ENCODE measurements at places on chromosomes 4 and X.

DNA sequence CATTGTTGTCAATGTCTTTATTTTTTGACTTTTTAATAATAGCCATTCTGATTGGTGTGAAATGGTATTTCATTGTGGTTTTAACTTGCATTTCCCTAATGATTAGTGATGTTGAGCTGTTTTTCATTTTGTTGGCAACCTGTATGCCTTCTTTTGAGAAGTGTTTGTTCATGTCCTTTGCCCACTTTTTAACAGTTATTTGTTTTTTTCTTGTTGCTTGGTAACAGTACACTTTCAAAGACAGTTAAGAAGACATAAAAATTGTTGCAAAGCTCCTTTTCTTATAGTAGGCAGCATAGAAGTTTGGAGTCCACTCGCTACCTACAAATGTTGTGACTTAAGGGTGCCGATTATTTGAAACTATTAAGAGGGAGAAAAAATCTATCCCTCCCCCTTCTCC lies 48.7 kb upstream of the SLC7A11 start:
- no peak for DNase-seq

DNA sequence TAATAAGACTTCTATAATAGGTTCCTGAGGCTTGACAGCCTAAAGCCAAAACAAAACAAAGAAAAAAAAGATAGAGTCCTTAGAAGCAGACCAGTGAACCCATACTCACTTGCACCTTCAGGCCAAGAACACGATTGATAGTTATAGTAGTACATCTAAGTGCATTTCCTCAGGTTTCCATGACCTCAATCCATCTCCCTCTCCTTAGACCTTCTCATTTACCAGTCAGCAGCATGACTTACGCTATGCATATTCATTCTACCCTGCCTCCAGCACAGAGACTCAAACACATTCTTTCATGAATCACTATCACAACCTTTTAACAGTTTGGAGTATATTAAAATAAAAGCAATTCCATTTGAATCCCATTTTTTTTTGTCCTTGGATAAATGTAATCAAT lies 855.6 kb downstream of the CCSER1 start:
- DNase-seq = no peak

- DNase-seq = no peak
These were observed 84.1 kb downstream of the SLC16A2 start for GRCh38 chrX:74505437-74505836.

DNA sequence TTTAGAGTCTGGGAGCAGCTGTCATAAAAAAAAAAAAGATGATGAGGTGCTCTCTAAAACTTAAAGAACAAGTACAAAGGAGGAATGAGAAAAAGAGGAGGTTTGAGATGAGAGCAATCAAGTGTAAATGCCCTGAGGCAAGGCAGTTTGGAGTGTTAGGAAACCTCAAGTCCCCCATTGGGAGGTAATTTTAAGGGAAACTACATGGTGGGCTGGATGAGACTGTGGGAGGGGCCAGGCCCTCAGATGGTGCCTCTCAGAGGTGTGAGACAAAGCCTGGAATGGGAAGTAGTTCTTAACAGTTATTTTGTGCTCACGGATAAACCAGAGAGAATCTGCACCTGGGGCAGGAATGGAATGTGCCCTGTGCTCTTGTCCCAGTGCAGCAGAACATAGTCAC lies 1.9 kb upstream of the MAGEB3 start:
- DNase-seq = no peak

DNA sequence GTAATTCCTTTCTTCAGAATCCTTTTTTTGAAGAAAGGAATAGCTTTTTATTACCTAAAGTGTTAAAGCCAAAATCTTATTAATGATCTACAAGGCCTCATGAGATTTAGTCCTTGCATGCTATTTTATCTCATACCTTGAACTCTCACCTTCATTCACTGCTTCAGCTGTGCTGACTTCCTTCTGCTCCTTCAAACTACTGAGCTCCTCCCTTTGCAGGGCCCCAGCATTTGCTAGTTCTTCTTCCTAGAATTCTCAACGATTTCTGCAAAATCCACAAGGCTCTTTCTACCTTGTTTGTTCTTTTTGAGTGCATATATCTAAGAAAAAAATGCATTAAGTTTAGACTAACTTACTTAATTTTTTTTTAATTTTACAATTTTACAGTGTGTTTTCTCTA lies 619.5 kb downstream of the EPHA5 start:
- DNase-seq = no peak

GRCh38 chr4:168480931-168481611 lies 779 bp upstream of the DDX60L start:
- DNase-seq = no peak

DNA sequence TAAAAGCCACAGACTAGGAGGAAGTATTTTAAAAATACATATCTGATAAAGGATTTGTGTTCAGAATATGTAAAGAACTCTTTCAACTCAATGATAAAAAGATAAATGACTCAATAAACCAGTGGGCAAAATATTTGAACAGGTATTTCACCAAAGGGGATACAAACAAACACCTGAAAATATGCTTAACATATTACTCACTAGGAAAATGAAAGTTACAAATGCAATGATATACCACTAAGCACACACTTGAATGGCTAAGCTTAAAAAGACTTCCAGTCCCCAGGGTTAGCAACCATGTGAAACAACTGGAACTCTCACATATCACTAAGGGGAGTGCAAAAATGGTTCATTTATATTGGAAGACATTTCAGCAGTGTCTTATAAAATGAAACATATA lies 131.6 kb downstream of the SLIT2 start:
- DNase-seq = no peak

GRCh38 chr4:100929758-100930157 lies 411.9 kb upstream of the EMCN start:
- no peak for DNase-seq

GRCh38 chr4:40991908-40992307 lies 222.4 kb downstream of the APBB2 start:
- no peak for DNase-seq

DNA sequence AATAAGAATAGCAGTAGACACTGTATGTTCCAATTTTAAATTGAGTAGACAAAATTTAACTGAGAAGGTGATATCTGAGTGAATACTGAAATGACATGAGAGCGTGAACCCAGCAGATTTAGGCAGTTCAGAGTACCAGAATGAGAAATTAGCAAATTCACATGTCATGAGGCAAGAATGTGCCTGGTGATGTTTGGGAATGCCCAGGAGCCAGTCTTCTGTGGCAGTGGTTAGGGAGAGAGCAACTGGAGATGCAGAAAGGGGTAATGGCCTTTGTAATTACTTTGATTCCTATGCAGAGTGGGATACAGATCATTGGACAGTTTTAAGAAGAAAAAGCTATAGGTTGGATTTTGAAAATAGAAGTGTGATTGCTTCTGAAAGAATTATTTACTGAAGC lies 621.9 kb downstream of the TECRL start:
- no peak for DNase-seq

GRCh38 chr4:77052352-77052751 lies 23.4 kb downstream of the CCNI start:
- DNase-seq = no peak

DNA sequence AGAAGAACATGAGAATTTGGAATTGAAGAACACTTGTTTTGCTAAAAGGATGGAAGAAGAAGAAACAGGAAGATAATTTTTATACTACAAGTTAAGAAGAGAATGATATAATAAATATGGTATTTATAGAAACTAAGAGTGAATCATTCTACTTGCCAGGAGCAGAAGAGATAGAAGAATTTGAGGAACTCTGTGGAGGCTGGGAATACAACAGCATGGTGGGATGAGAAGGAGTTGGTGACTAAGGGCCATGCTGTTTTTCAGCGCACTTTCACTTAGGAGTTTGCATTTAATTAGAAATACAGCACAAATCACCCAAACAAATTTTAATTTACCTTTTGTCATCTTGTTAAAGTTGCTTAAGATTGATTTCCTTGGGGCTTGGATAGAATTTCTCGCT lies 20.5 kb downstream of the HADH start:
- DNase-seq = no peak

GRCh38 chrX:153333266-153333665 lies 687 bp upstream of the ZNF275 start:
- no peak for DNase-seq

DNA sequence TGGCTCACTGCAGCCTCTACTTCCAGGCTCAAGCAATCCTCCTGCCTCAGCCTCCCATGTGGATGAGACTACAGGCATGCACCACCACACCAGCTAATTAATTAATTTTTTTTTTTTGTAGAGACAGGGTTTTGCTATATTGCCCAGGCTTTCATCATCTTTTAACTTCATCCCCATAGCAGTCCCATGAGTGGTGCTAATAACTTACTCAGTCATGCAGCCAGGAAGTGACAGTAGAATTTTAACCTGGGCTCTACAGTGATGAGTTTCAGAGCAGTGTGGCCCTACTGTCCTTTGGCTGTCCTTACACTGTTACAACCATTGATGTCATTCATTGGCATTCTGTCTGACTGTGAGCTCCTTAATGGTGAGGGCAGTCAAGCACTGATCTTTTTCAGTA lies 3.9 kb upstream of the OCIAD2 start:
- no peak for DNase-seq

- DNase-seq = no peak
These were observed 57.7 kb upstream of the SEC24B start for GRCh38 chr4:109375778-109376414.

All from left hindlimb (tissue), 1 donor.